ENCODE measurements at places on chromosomes 1 and 21.

DNA sequence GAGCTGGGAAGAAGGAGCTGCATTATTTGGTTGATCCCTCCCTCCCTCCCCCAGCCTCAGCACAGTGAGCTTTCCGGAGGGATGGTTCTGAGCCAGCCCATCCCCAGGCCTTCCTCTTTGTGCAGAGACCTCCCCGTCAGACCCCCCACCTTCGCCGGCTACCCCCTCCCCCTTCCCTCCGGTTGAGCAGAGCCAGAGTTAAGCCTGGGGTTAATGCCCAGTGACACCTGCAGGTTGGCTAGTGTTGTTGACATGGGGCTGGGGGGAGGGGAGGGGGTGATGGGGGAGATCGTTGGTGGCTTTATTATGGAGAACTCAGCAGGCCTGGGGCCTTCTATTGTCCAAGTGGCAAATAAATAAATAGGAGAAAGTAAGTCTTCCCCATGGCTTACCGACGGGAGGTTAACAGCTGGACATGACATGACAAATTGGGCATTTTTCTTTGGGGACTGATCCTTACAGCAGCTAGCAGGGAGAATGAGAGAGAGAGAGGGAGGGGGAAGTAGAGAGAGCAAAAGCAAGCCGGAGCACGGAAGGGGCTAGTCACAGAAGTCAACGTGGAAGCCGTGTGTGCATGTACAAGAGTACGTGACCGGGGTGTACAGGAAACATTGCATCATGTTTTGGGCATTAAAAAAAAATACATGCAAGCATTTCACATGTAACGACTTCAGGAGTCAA lies 131.1 kb downstream of the TMEM53 start:
- DNase-seq: no peak

- DNase-seq: no peak
Observed at GRCh38 chr21:26137379-26138060, 33.0 kb downstream of the APP start.

- DNase-seq: no peak
Observed at GRCh38 chr1:173506437-173506836, 29.3 kb downstream of the PRDX6 start.

GRCh38 chr21:43809346-43809799 lies 20.0 kb downstream of the RRP1 start:
- no peak for DNase-seq

DNA sequence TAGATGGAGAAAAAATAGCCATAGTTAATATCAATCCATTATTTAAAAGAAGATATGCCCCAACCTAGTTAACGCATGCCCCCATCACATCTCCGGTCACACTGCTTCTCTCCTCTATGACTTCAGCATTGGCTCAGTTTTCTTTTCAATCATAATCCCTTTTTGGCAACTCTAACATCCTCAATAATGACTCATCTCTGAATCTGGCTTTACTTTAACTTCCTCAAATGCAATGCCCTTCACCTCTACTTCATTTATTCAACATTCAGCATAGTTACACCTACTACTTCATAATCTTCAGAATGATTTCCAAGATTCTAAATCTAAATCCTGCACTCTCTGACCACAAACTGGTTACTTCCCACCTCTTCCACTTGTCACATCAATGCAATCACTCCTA lies 417.3 kb downstream of the USH2A start:
- no peak for DNase-seq

- no peak for DNase-seq
Observed at GRCh38 chr1:198925567-198925966, 286.7 kb downstream of the PTPRC start.
